ENCODE measurements at places on chromosomes 5 and 9.

- DNase-seq: no peak
Measured at GRCh38 chr5:1200495-1201326, 684 bp upstream of the SLC6A19 start.

DNA sequence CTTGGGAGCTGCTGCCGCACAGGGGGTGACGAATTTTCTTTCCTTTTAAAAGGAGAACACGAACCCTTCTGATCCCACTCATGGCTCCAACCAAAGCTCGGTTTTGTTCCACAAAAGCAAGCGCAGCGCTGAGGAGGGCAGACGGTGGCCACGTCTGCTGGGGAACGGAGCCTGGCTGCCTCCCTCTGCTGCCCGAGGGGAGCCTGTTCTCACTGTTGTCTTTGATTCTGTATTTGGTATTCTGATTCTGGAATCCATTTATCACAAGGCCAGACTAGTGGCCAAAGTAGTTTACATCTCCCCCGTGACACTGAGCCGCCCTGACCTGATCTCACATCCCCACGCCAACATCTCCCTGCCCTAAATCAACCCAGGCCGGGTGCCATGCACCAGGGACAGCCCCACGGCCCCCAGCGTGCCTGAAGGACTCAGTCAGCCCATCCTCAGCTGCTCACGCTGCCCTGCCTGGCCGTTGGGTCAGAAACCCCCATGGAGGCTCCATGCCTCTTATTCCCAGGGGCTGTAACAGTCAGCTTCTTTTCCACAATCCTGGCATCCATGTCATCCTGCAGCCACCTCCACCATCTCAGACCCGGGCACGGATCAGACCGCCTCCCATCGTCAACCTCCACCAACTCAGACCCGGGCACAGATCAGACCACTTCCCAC lies 6.7 kb upstream of the NSMF start:
- no peak for DNase-seq

DNA sequence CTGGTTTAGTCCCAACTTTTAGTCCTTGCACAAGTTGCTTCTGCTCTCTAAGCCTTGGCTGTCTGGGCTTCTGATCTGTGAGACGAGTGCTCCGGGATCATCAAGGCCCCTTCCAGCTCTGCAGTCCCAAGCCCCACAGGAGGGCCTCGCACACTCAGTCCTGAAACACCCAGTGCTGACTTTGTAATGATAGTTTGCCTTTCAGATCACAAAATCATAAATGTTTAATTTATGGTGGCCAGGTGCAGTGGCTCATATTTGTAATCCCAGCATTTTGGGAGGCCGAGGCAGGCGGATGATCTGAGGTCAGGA lies 95.9 kb upstream of the SLC25A48 start:
- DNase-seq: no peak

GRCh38 chr9:592225-592624 lies 249.3 kb upstream of the DMRT1 start:
- DNase-seq: no peak

GRCh38 chr5:6430418-6431028 lies 18.1 kb upstream of the UBE2QL1 start:
- no peak for DNase-seq

Data from NCI-H2029 (cell line).